ENCODE measurements at places on chromosomes 4 and X.

GRCh38 chrX:15059474-15059873, 186.3 kb downstream of the MOSPD2 start:
- no peak overlapping the region for H3K27ac ChIP-seq
- H3K36me3 ChIP-seq: no peaks in the 10 kb centered on the region
- H3K27me3 ChIP-seq: peaks cover 43% of the 10 kb centered on the region
- H3K4me3 ChIP-seq: no peak overlapping the region

DNA sequence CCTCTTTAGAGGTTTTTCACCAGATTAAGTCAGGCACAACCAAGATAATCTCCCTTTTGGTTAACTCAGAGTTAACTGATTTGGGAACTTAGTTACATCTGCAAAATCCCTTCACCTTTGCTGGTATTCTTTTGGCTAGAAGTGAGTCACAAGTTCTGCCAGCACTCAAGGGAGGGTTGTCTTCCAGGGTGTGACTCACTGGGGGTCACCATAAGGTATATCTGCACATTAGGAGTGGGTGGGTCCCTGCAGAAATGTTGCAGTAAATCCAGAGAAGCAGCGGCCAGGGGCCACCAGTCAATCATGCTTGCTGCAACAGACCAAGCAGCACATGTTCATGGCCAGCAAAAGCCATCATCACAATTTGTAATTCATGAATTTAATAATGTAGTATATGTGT, 59.8 kb upstream of the MAML3 start:
- no peak overlapping the region for H3K4me3 ChIP-seq
- H3K27me3 ChIP-seq: peaks cover 7% of the 10 kb centered on the region
- H3K4me1 ChIP-seq: peaks cover 5% of the 10 kb centered on the region
- no peak for DNase-seq
- H3K36me3 ChIP-seq: no peaks in the 10 kb centered on the region

- H3K27ac ChIP-seq: no peak overlapping the region
- H3K4me3 ChIP-seq: no peak overlapping the region
- no peaks in the 10 kb centered on the region for H3K36me3 ChIP-seq
Measured at GRCh38 chr4:101290654-101291053, 56.7 kb downstream of the PPP3CA start.

DNA sequence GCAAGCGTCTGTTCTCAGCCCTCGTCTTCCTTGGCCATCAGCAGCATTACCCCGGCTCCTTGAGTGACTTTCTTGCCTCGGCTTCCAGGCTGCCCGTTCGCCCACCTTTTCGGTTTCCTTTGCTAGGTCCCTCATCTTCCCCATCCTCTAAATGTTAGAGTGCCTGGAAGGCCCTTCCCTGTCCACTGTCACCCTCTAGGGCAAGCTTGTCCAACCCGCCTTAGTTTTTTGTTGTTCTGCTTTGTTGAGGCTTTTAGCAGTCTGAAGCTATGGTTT, 62.7 kb downstream of the TBC1D14 start:
- H3K4me1 ChIP-seq: peaks cover 16% of the 10 kb centered on the region
- no peaks in the 10 kb centered on the region for H3K27me3 ChIP-seq
- H3K36me3 ChIP-seq: peaks cover 50% of the 10 kb centered on the region
- no peak overlapping the region for H3K4me3 ChIP-seq
- DNase-seq: no peak

- no peak for DNase-seq
- H3K27me3 ChIP-seq: no peaks in the 10 kb centered on the region
- no peak overlapping the region for H3K27ac ChIP-seq
- H3K4me3 ChIP-seq: no peak overlapping the region
Measured at GRCh38 chr4:177109769-177110168, 199.9 kb upstream of the NEIL3 start.

DNA sequence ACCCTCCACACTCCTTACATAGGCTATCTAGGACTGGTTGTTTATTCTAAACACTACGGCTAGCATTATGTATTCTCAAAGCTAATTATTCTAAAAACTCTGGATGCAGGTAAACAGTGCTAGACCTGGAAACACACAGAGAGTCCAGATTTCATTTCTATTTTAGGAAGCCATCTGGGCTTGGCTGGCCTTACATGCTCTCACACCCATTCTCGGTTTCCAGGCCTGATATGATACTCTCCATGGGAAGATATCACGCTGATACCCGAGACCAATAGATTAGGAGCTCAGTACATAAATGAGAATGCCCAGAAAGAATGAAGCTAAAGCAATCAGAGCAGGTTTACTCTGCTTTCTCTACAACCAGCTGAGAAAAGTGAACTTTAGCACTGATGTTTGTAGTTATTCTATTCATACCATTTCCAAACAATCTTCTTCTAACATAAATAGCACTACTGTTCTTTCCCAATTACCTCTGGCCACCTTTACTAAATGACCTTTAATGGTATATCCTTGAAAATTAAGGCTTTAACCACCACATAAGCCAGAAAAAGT, 973.3 kb downstream of the PCDH18 start:
- H3K4me3 ChIP-seq: no peak overlapping the region
- no peaks in the 10 kb centered on the region for H3K36me3 ChIP-seq
- H3K27ac ChIP-seq: no peak overlapping the region
- H3K27me3 ChIP-seq: no peaks in the 10 kb centered on the region
- DNase-seq: no peak

DNA sequence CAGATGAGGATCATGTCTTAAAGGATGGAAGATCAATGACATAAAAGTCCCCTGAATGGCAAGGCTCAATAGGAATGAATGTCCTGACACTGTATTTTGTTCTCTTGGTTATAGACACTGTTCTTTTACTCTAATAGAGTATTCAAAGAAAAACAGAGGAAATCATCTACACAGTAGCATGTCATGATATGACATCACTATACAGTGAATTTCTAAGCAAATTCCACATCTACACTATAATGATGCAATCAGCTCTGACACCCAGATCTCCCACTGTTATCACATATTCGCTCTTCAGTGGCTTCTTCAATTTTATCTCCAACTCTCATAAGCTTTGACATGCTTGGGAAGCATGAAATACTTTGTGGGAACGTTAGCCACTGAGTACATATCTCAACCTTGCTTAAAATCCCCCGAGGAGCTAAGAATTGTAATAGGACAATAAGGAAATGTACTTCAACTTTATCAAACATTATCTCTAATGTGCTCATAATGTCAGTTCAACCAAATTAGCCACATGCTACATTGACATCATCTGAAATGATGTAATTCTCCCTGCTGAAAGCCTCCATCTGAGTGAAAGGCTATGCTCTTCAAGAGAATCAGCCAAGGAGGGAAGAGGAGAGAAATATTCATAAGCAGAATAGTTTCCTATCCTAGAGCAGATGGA, 139.6 kb upstream of the PTCHD1 start:
- H3K36me3 ChIP-seq: no peaks in the 10 kb centered on the region
- H3K4me1 ChIP-seq: no peaks in the 10 kb centered on the region
- H3K4me3 ChIP-seq: no peak overlapping the region
- no peak overlapping the region for H3K27ac ChIP-seq
- no peak for DNase-seq

GRCh38 chr4:47744843-47745382, 93.0 kb downstream of the CORIN start:
- peaks cover under 1% of the 10 kb centered on the region for H3K27me3 ChIP-seq
- peaks cover 3% of the 10 kb centered on the region for H3K4me1 ChIP-seq
- no peak overlapping the region for H3K4me3 ChIP-seq
- H3K36me3 ChIP-seq: no peaks in the 10 kb centered on the region
- H3K27ac ChIP-seq: no peak overlapping the region

GRCh38 chrX:32155044-32155638, 1056.2 kb downstream of the DMD start:
- H3K4me1 ChIP-seq: no peaks in the 10 kb centered on the region
- H3K27ac ChIP-seq: no peak overlapping the region
- no peaks in the 10 kb centered on the region for H3K36me3 ChIP-seq

GRCh38 chr4:109729117-109729717, 653 bp downstream of the PLA2G12A start:
- DNase-seq: no peak
- H3K4me3 ChIP-seq: peak overlapping the region; percentile 88
- H3K36me3 ChIP-seq: peaks cover 24% of the 10 kb centered on the region
- peak overlapping the region; percentile 85 for H3K27ac ChIP-seq
- peaks cover 24% of the 10 kb centered on the region for H3K4me1 ChIP-seq

DNA sequence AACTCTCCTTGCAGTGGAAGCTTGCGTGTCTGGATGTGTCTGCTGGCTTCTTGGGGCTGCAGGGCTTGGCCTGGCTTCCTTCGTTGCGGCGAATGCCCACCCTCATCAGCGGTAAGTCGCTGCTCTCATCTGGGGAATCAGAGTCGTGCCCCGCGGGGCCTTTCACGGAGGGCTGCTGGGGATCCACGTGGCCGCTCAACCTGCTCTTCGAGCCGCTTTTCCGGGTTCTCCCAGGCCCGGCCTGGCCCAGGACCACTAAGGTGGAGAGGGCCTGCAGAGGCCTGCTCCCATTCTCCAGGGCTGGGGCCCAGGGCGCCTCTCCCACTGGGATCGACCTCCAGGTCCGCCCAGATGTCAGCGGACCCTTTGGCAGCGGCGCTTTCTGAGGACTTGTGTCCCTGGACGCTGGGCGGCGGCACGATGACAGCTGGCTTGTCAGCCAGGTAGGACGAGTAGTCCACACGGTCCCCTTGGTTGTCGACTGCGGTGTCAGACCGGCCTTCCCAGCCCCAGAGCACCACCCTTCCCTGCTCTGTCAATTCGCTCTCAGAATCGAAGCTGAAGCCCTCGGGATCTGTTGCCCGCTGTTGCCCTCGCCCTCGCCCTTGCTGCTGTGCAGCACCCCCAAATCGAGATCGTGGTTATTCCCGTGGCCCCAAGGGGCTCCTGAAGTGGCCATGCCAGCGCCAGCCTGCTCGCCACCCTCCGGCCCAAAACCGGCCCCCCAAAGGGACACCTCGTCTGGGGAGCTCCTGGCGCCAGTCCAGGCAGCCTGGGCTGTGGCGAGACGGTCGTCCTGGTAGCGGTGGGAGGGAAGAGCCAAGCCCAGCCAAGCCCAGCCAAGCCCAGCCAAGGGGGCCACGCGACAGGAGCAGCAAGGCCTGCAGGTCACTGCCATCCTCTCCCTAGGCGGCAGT, 37.8 kb upstream of the NHSL2 start:
- H3K36me3 ChIP-seq: no peaks in the 10 kb centered on the region
- no peak for DNase-seq
- H3K27ac ChIP-seq: no peak overlapping the region
- no peak overlapping the region for H3K4me3 ChIP-seq
- peaks cover 77% of the 10 kb centered on the region for H3K27me3 ChIP-seq

- DNase-seq: no peak
- H3K4me1 ChIP-seq: no peaks in the 10 kb centered on the region
- H3K27ac ChIP-seq: no peak overlapping the region
- H3K36me3 ChIP-seq: no peaks in the 10 kb centered on the region
Measured at GRCh38 chrX:121831601-121832000, 784.2 kb downstream of the GLUD2 start.

GRCh38 chr4:109973529-109973905, 60.8 kb downstream of the EGF start:
- no peak for DNase-seq
- peaks cover 17% of the 10 kb centered on the region for H3K27me3 ChIP-seq
- peaks cover 22% of the 10 kb centered on the region for H3K4me1 ChIP-seq

DNA sequence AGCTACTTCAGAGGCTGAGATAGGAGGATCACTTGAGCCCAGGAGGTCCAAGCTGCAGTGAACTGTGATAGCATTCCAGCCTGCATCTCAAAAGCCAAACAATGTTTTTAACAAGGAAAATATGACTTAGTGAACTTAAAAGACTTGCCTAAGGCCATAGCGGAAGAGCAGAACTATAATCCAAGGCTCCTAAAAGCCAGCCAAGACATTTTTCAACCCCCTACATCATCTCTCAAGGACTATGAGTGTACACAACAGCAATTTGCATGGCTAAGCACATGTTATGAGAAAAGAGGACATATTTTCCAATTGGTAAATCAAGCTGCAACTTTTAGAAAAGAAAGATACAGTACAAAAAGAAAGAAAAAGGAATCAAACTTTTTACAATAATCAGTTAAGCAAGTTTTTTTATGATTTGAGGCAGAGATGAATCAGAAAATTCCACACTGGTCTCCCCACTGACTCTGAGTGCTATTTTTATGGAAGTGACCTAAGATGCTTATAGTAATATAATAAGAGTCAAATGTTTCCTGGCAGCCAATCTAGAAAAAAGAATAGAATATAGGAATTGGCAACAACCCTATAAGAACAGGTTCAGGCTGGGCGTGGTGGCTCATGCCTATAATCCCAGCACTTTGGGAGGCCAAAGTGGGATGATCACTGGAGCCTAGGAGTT, 9.8 kb upstream of the ACOT9 start:
- H3K4me3 ChIP-seq: no peak overlapping the region
- H3K4me1 ChIP-seq: peaks cover 6% of the 10 kb centered on the region
- H3K27ac ChIP-seq: no peak overlapping the region
- no peak for DNase-seq

GRCh38 chr4:125393825-125394224, 79.1 kb downstream of the FAT4 start:
- no peak overlapping the region for H3K4me3 ChIP-seq
- no peaks in the 10 kb centered on the region for H3K4me1 ChIP-seq
- H3K27ac ChIP-seq: no peak overlapping the region
- no peak for DNase-seq
- no peaks in the 10 kb centered on the region for H3K36me3 ChIP-seq

GRCh38 chr4:142230991-142231390, 594.6 kb downstream of the IL15 start:
- DNase-seq: no peak
- peaks cover 27% of the 10 kb centered on the region for H3K4me1 ChIP-seq
- H3K27me3 ChIP-seq: no peaks in the 10 kb centered on the region
- no peak overlapping the region for H3K4me3 ChIP-seq
- H3K27ac ChIP-seq: no peak overlapping the region

DNA sequence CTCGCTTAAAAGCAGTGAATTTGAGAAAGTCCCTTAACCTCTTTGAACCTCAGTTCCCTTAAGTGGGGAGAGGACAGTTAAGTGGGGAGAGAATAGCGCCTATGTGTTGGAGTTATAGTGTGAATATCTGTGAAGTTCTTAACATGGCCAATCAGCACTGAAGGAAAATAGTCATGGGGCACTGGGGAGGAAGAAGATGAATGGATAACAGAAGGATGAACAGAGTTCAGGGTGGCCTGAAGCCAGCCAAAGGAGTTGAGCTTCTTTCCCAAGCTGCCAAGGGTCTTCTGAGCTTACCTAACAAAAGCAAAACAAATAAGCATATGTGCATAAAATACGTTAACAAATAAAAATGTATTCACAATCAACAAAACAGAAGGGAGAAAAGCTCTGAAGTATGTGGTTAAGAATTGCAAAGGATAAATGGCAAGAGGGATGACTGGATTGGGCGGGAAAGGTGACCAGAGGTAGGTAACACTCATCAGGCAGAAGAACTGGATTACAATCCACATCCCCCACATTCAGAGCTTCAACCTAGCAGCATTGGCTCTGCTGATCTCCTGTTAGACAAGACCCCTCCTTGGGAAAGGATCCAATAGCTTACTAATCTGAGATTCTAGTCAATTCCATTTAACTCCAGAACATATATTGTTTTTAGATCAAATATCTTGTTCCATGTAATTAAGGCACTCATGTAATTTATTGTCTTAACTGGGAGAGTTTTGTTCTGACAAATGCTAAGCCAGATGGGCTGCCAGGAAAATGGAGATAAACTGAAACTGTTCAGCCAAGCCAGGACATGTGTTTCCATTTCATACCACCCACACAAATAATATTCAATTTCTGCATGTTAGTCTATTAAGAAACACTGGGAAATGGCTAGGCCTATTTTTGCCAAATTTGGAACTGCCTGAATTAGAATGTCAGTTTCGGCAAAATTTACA, 221.2 kb downstream of the LDB2 start:
- peaks cover 2% of the 10 kb centered on the region for H3K27me3 ChIP-seq
- DNase-seq: no peak
- H3K4me1 ChIP-seq: no peaks in the 10 kb centered on the region
- no peaks in the 10 kb centered on the region for H3K36me3 ChIP-seq
- no peak overlapping the region for H3K27ac ChIP-seq

- H3K27me3 ChIP-seq: peaks cover 65% of the 10 kb centered on the region
- H3K36me3 ChIP-seq: no peaks in the 10 kb centered on the region
- H3K27ac ChIP-seq: no peak overlapping the region
- no peak overlapping the region for H3K4me3 ChIP-seq
- no peaks in the 10 kb centered on the region for H3K4me1 ChIP-seq
Measured at GRCh38 chrX:43703211-43703791, 47.2 kb downstream of the MAOA start.

Measured in activated T-cell treated with anti-CD3 and anti-CD28 coated beads, Interleukin-2, amount 50 U/mL, for 24 hours (primary cell).